Daoy (cell line): ENCODE measurements at places on chromosomes 1 and 21.

DNA sequence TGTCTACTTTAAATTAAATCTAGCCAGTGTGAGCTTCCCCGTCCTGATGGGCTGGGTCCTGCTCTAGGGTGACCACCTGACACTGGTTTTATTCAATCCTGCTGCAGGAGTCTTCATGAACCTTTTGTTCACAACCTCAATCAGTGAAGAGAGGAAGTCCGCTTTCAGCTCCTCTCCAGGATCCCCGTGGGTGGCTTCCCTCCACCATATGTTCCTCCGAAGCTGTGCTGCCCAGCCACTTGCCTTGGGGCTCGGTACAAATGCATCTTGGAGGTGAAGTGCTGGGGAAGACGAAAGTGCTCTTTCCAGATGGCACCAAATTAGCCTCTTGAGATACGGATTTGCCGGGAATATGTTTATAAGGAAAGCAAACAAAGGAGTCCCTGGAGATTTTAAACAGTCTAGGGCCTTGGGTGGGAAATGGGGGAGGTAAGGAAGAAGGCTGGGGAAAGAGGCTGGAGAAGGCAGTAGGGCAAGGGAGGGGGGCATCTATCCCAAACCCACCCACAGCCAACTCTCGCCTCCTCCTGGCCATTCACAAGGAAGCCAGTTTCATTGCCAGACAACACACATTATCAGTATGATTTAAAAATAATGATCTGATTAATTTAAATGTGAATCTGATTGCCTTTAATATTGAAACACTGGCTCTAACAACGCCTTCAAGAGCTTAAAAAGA, 430.8 kb downstream of the DISC1 start:
- no peak for DNase-seq

- DNase-seq = no peak
These were observed 75.5 kb upstream of the IPO9 start for GRCh38 chr1:201753492-201753891.

DNA sequence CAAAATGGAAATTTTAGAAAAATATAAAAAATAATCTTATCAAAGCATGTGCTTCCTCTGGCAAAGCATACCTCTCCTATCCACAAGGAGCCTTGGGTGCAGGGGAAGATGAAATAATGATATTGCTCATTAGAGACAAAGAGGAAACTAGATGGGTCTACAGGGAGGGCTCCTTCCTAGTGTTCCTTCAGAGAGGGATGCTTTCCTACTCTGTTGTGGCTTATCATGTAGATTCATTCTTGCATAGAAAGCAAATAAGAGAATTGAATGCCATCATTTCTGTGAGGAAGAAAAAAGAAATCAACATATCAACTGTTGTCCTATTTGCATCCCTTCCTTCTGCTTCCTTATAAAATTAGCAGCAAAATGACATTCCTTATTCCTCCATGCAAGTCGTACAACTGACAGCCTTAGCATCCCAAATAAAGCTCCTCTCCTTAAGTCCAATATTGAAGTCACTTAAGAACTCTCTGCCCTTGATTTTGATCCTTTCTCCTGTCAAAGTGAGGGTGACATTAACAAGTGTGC, 543.9 kb upstream of the PLXNA2 start:
- no peak for DNase-seq

DNA sequence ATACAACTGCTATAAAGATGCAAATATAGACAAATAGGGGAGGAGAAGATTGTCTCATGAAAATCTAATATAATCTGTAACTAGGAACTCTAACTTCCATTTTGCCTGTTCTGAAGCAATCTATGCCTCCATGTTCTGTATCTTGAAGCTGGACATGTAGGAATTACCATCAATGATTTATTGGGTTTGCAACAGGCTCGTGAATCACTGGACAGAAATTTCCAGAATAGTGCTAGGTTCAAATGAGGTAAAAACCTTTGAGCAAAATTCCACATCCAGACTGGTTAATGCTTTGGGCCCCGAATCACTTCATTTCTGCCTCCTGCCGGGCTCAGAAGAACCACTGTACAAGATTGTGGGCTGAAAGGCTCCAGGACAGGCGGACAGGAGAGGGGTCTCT, 110.7 kb upstream of the CTTNBP2NL start:
- no peak for DNase-seq

DNA sequence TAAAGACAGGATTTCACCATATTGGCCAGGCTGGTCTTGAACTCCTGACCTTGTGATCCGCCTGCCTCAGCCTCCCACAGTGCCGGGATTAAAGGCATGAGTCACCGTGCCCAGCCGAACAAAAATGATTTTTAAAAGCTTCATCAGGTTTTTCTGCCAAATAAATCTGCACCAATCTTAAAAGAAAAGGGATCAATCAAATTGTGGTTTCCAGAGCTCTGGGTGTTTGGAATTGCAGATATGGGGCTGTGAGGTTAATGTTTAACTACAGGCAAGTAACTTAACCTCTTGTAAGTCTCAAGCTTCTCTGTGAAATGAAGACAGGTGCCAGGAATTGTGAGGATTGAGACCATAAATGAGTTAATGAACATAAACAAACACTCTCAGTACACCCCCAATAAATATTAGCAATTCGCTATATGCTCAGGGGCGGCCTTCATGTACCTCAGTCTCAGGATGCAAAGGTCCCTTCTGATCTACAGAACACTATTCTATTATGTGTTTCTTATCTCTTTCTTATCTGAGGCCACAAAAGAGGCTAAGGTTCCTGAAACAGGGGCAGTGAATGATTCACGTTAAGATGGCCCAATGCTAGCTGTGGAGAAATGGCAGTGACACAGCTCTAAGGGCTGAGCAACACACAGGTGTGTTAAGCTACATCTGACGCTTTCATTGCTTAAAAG, 7.1 kb upstream of the GNPAT start:
- DNase-seq = no peak
